ENCODE measurements at places on chromosomes 3 and 15. TPM values are rescaled to one million over a fixed set of nuclear protein-coding genes. Genes with fewer than 3 reads are reported as not detected.

ZNF385D gene
- under 0.01 TPM for total RNA-seq

OR5H1 gene
- not detected for total RNA-seq

IRAK2 gene
- total RNA-seq: 6.7 TPM

WDR93 gene
- 0.25 TPM for total RNA-seq

GASK1A gene
- total RNA-seq: 0.33 TPM

GREM1 gene
- 78.7 TPM for total RNA-seq

CFAP20DC gene
- total RNA-seq: 2.8 TPM

ANKRD34C gene
- not detected for total RNA-seq

C3orf49 gene
- not detected for total RNA-seq

CERS3 gene
- total RNA-seq: not detected

HTR3E gene
- not detected for total RNA-seq

TMC3 gene
- total RNA-seq: not detected

GOLGA8S gene
- not detected for total RNA-seq

MED12L gene
- total RNA-seq: 0.49 TPM

FGD5 gene
- 0.51 TPM for total RNA-seq

NR1I2 gene
- under 0.01 TPM for total RNA-seq
